ENCODE measurements at places on chromosomes 7 and 10.
A peak's percentile ranks its signal among the peaks of the same experiment; 100 is the strongest.

DNA sequence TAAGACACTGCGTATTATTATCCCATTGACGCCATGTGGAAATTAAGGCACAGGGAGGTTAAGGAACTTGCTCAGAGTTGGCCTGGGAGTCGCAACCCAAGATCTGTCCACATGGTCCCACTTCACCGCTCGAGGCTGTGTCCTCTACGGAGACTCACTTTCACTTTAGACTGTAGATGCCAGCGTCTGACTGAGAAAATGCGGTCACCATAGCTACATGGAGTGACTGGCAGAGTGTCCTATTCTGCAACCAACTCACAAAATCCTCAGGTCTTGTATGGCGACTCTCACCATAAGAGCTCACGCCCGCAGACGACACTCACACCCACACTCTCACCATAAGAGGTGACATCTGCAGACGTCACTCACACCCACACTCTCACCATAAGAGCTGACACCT is 257.9 kb downstream of the PTPRN2 start:
- no peak for DNase-seq

- peak; percentile 26 for DNase-seq
Observed at GRCh38 chr10:23448802-23449570, 10.1 kb downstream of the OTUD1 start.

DNA sequence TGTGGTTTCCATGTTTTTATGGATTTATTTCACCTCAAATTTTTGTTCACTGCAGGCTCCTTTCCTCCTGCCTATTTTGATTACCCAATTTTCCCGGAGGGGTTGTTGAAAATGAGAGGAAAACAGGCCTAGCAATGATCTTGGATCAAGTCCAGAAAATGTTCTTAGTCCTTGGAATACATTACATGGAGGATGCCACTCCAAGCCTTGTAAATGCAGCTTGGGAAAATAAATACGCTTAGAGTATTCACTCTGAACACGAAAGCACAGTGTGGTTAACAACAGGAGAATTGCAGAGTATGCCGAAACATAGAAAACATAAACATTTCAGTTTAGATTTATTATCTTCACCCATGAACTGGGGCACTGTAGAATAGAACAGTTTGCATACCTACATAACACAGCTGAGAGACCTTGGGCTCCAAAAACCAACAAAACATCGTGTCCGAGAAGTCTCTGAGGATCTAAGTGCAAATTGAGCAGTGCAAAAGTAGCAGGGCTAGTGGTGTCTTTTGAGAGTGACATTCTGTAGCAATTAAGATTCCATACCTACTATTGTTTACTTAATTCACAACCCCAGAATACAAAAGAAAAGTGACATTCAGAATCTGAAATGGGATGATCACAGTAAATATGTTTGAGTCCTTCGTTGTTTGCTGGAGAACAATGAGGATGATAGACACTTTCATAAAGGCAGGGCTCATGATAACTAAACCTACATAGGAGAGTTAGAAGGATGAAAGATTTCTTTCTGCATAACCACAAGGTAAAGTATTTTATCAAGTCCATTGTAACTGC is 7.6 kb upstream of the CD36 start:
- no peak for DNase-seq

DNA sequence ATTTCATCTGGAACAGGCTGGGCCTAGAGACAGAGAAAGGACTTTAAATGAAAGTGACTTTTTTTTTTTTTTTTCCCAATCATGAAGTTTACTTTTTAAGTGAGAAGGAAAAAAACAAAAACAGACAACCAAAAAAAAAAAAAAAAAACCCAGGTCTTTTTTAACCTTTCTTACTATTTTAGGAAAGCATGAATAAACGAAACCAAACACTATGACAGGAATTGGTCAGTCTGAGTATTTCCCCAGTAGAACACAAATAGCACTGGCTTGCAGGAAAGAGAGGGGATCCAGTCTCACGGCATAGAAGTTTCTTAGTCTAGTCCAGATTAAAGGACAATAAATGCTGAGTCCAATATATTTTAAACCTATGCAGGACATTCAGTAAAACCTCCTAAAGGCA is 180.5 kb upstream of the CCDC6 start:
- DNase-seq = no peak

GRCh38 chr10:112753961-112754411 is 196.1 kb upstream of the TCF7L2 start:
- DNase-seq = peak; percentile 39

All from fibroblast of the aortic adventitia (primary cell).